ENCODE measurements at places on chromosomes 13 and 19.

DNA sequence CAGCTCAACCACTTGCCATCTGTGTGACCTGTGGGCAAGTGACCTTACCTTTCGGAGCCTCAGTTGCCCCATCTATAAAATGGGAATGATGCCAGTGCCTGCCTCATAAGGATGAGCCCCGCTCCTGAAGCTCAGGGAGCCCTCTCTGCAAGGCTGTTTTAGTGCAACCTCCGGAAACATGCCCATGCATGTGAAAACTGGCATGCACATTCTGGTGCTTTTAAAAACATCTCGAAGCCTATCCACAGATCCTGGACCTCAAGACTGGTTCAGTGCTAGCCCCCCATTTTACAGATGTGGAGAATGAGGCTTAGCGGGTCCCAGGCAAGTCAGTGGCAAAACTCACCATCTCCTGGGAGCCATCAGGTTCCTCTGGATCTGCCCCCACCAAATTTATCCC lies 5.6 kb downstream of the CADM4 start:
- DNase-seq, result no peak

DNA sequence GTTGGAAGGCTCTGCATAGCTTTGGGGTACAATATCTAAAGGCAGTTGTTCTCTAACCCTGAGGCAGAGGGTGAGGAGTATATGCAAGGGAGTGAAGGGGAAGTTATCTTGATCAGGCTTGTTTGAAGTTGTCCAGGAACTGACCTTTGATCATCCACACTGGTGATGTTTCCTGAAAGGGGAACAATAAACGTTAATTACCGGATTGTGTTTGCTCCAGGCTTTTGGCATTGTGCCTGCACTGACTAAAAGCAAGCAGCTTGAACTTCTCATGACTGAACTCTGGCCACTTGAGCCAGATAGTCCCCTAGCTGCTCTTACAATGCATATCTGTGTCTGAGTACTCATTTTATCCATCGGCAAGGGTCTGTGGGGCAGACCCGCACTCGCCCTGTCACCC lies 27.0 kb upstream of the ZNF726 start:
- peak; percentile 43 for DNase-seq

DNA sequence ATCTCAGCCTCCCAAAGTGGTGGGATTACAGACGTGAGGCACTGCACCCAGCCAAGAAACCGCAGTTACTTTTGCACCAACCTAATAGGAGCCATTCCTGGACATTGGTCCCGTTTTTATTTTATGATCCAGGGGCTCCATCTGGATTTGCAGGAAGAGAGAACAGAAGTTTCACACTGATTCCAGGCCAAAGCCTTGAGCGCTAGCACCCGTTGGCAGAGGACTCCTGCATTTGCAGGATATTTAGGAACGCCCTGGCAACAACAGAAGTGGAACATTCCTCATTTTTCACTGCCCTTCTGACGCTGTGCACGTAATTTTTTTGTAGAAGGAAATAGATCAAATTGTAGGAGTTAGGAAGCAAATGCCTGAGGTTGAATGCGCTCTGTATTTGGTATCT lies 11.7 kb upstream of the SULT2A1 start:
- no peak for DNase-seq

DNA sequence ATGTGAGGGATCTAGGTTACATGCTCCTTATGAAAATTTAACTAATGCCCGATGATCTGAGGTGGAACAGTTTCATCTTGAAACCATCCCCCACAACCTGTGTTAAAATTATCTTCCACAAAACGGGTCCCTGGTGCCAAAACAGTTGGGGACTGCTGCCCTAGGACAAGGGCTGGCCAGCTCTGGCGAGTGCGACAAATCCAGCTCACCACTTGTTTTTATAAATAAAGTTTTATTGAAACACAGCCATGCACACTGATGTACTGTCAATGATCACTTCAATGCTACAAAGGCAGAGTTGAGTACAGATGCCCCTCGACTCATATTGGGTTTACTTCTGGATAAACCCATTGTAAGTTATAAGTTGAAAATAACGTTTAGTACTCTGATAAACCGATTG lies 235.3 kb downstream of the ATP8A2 start:
- DNase-seq, result no peak

DNA sequence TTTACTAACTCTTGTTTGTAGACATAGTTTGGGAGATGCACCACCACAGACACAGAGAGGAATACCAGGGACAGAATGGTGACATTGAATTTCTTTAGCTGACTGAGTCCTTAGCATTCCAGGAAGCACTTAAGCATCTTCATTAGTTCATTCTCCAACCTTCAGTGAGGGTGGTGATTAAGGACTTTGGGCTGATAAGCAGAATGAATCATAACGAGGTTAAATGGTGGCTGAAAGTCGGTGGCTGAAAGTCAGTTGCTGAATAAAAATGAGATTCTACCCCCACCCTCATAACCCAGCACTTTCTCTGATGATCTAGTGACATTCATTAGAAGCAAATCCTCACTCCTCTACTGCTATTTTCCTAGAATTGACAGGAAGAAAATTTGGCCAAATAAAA lies 10.6 kb downstream of the PCDH8 start:
- DNase-seq, result no peak

DNA sequence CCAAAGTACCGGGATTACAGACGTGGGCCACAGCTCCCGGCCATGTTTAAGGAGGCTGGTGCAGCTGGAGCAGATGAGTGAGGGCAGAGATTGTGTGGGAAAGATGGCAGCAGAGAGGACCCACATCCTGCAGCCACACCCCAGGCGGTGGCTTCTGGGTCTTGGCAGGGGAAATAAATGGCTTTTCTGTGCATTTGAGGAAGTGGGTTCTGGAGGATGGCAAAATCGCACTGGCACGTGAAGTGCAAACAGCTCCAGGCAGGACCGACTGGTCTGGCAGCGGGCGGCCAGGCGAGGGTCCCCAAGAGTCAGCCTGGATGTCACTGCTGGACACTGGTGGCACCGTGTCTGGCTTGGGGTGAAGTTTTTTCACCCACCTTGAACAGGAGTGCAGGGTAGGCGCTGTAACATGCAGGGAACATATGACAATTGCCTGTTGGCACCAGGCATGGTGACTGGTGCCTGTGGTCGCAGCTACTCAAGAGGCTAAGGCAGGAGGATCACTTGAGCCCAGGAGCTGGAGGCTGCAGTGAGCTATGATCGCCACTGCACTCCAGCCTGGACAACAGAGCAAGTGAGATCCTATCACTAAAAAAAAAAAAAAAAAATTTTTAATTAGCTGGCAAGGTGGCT lies 8.4 kb downstream of the B3GNT3 start:
- no peak for DNase-seq

GRCh38 chr19:55643887-55644176 lies 383 bp downstream of the ZNF581 start:
- peak; percentile 16 for DNase-seq

DNA sequence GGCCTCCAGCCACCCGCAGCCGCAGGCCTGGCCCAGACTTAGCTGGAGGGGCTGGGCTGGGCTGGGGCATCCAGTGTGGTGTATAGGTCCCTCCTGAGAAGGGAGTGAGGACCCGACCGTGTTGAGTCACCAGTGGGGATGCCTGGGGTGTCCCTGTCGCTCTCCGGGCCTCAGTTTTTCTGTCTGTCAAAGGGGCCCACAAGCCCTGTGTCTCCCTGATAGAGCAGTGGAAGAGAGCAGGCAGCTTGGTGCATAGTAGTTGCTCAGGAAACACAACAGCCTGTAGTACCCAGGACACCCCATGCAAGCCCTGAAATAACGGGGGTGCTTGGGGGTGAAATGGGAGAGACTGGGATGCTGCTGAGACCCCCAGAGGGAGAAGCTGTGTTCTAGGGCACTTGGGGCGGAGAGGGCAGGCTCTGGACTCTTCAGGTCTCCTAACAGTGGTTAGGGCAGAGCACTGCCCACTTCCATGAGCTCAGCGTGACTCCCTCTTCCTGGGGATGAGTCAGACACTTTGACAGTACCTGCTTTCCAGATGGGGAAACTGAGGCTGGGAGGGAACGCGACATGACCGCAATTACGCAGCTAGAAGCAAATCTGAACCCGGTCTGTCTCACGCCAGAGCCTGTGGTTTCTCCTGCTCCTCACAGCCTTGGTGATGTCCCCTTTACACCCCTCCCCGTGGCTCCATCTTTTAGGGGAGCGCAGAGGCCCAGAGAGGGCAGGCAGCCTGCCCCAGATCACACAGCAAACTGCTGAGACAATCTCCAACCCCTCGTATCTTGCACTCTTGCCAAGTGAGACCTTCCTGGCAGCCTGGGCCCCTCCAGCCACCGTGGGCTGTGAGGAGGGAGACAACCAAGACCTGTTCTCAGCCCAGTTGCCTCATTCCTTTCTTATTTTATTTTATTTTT lies 692 bp downstream of the SULT2B1 start:
- no peak for DNase-seq

GRCh38 chr19:3065675-3066357 lies 3.5 kb upstream of the TLE5 start:
- DNase-seq, result peak; percentile 76

GRCh38 chr13:24097064-24097463 lies 63.5 kb upstream of the SPATA13 start:
- no peak for DNase-seq

- DNase-seq, result peak; percentile 24
These were observed 727 bp downstream of the CERS1 start for GRCh38 chr19:18895038-18895823.

- DNase-seq, result no peak
These were observed 870 bp downstream of the SPIB start for GRCh38 chr19:50419580-50420035.

DNA sequence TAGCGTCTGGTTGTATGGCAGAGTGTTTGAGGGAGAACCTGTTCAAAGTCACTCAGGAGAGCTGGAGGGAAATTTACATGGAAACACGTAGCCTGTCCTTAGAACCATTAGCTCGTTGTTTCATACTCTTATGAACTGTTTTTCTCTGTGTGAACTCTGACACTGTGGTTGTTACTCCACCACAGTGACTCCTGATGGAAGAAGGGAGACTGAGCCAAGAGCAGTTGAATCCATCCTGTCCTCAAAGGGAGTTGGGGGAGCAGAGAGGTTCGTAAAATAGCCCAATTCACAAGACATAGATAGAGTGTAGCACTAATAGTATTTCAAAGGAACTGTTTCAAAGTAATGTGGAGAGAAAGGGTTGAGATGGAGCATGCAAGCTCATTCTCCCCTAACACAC lies 964.8 kb downstream of the PCDH9 start:
- DNase-seq, result no peak

DNA sequence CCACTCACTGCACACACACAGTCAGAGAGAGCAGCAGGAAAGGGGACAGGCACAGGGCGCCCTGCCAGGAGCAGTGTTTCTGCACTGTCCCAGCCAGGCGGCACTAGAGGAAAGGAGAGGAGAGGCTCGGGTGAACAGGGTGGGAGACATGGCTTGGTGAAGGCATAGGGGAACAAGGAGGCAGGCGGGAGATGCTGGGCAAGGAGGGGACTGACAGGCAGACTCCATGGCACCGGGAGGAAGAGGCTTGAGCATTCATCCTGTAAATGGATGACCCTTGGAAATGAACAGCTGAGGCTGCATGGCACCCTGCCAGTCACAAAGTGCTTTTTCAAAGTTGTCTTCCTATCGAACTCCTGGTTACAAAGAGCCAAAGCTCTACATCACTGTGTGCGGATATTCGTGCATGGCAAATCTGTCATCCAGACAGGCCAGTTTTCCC lies 22.4 kb downstream of the MED26 start:
- peak; percentile 67 for DNase-seq

DNA sequence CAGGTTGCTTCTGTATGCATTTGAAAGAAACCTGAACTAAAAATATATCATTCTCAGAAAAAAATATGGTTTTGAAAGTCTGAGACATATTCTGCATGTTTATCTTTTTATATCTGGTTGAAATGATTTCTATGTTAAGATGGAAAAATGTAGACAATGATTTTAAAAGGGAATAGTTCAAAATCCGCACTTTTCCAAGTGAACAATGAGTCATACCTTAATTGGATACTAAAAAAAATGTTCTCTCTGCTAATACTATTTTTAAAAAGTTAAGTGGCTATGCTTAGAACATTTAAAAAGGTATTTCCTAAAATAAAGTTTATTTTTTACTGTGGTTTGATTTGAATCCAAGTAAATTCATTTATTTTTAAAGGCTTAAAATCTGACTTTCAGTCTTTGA lies 801.4 kb downstream of the SLITRK6 start:
- no peak for DNase-seq

DNA sequence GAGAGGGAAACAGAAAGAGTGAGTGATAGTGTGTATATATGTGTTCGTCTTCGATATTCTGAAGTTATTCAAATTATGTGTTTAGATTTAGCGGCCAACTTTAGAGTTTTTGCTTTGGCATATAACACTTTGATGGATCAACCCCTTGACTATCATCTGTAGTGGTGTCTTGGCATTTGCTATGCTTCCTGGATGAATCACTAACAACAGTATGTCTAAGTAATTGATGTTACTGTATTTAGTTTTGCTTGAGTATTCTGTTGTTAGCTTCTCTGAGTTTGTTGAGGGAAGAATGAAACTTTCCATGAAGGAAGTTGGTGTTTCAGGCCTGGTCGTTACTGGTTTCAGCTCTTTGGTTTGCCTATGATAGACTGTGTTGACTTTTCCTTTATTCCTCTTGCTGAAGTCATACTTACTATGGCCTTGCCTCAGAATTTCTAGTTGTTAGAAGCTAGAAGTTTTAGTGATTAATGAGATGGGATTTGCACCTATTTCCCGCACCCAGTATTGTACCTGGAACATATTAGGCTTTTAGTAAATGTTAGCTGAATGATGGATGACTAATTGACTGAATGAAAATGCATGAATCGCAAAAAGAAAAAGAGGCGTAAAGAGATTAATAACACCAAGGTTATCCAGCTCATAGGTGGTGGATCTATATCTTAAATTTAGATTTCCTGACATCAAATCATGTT lies 20.7 kb downstream of the NDFIP2 start:
- DNase-seq, result no peak

- no peak for DNase-seq
These were observed 11.0 kb upstream of the ACOD1 start for GRCh38 chr13:76937281-76937820.

DNA sequence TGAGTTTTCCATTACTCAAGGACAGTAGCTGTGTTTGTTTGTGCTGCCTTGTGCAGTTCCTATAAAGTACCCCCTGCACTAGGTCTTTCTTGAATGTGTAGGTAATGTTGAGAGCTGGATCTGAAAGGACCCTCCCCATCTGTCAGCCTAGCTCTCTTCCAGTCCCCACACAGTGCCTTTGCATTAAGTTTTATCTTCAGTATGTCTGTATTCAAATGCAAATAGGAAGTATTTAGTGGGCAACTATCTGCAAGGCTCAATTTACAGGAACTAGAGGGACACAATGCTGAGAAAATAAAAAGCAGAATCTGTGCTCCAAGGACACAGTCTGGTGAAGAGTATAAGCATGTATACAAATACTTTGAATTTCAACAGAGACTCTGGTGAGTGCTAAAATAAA lies 558.5 kb downstream of the RFC3 start:
- DNase-seq, result no peak

GRCh38 chr13:60418954-60419353 lies 21.9 kb downstream of the TDRD3 start:
- no peak for DNase-seq
